ENCODE measurements at places on chromosomes 5 and 9.

DNA sequence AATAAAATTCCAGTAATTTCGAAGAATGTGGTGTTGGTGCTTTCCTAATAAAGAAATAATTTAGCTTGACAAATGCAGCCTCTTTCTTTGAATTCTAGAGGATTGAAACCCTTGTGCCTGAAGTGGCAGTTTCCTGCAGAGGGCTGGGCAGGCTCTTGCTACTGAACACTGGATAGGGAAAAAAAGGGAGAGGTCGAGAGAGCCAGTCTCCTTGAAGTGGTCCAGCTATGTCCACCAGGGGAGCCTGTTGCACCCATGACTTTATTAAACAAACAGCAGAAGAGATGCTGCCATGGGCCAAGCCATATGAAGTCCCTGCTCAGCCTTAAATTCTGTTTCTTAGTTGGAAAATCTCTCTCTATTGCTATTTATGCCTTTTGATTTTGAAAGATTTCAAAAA is 178.4 kb downstream of the SMARCA2 start:
- no peak for DNase-seq

DNA sequence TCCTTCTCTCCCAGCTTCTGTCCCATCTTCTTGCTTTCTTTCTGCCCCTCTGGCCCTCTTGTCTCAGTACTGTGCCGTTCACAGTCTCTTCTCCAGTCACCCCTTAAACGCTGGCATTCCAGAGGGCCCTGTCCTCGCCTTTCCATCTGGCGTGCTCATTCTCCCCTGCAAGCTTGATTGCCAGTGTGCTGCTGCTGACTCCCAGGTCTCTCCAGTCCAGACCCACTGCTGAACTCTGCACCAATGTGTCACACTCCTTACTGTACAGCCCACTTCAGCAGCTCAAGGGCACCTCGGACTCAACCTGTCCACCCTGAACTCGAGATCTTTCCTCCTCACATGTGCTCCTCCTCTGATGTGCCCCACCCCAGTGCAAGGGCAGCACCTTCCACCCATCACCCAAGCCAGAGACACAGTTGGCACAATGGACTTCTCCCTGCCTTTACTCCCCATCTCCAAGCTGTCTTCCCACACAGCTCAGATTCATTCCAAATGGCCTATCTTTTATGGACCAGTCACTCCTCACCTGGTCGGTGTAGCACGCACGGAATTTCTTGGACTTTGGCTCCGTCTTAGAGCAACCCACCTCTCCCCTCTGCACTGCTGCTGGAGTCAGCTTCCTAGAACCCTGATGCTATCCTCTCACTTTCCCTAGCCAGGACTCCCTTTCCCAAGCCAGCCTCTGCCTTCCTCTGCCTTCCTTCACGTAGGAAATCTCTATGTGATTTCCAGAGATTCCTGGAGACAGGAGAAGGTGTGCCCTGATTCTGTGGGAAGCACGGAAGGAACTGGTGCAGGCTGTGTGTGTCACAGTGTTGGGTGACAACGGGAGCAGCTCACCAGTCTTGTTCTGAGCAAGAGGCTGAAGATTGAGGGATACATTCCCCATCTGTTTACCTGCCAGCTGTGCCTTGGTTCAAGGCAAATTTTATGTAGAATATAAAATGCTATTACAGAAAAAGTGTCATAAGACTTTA is 26.0 kb upstream of the SLC2A8 start:
- DNase-seq: no peak

DNA sequence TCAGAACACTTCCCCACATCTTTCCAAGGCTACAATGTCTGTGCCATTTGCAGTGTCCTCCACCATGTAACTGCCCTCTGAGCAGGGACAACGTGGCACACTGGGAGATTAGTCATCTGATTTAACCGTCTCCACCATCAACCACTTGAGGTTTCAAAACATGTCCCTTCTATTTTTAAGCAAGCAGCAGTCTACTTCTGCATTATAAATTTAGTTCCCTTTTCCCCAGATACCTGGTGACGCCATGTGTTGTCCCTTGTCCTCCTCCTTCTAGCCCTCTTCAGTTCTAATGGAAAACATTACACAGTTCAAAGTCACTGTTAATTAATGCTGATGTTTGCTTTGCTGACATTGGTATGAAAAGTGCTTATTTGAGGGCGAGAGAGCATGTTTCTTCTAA is 52.8 kb downstream of the ATP10B start:
- no peak for DNase-seq

DNA sequence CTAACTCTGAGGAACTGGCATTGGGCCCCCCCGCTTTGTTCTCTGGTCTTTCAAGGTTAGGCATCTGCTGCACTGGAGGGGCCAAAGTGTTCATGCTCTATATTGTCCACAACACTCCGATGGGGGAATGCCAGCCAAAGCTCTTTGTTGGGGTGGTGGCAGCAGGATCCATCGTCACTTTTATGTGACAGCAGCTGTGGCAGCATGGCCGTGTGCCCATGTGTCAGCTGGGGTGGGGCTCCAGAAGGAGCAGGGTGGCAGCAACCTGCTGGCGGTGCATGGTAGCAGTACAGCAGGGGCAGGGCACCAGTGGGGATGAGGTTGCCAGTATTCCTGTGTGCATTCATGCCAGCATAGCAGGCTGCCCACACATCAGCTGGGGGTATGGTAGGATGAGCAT is 28.2 kb downstream of the ITGA2 start:
- DNase-seq: no peak

DNA sequence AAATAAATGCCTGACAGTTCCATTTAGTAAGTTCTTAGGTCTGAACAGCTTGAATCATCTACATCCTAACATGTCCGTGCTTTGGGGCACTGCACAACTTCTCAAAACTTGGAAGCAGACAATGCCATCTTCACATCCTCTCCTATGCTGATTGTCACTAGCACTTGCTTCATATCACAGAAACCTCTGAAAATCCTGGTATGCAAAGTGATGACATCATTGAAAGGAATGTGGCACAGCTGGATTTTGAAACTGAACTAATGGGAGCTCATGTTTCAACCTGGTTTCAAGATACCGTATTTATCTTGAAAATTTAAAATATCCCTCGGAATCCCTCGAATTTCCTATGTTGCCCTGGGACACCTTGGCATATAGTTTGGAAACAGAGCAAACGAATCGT is 490.2 kb upstream of the DAP start:
- no peak for DNase-seq

DNA sequence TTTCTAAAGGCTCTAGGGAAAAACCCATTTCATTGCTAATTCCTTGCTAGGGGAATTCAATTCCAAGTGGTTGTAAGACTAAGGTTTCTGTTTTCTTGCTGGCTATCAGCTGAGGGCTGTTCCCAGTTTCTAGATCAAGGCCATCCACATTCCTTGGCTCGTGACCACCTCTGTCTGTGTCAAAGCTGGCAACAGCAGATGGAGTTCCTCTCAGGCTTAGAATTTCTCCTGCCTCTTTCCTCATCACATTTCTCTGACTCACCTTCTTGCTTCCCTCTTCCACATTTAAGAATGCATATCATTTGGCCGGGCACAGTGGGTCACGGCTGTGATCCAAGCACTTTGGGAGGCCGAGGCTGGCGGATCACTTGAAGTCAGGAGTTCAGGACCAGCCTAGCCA is 19.0 kb downstream of the DAB2IP start:
- DNase-seq: no peak

DNA sequence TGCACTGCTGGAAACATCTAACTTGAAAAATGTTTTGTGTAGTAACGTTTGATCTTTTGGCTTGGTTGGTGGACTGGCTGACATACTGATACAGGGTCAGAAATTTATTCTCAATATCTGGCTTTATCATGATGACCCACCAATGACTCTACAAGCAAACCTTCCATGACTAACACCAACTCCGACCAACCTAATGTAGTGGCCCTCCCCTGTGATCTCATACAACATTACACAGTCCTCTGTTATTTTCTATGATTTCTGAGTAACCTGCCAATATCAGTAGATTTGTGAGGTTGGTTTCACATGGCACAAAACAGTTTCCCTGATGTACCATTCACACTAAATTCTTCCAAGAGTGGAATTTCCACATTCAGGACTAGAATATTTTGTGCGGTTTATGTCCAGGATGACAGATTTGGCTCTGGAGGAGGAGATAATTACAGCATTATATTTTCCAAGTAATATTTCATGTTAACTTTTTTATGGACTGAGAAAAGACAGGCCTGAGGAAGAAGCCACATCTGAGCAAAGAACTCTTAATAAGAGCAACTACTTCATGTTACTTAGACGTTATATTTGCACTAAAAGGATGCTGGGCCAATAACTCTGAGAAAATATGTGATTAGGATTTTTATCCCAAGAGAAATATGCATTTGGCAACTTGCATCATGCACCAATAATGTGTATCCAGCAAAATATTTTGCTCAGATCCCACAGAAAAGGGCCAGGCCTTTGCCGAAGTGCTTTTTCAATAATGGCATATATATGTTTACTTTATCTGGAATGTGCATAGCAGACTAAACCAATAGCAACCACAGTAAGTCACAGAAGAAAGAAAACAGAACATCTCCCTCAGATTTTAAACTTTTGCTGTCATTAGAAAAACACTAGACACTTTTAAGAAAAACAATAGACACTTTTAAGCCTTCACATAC is 273.4 kb downstream of the KCNN2 start:
- DNase-seq: no peak

DNA sequence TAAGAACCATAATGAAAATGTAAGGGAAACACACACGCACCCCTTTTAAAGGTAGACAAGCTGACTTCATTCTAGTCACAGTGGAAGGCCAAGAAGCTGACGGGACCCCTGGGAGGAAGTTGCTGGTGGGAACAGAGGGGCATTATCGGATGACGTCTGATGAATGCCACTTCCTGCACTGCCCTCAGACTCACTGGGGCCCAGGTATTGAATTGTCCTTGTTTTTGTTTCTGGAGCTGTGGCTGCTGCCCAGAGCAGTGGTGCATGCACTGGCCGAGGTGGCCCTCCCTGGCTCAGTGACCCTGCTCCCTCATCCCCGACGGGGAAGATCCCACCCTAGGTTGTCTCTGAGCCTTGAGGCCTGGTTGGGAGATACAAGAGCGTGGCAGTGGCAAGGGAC is 15.3 kb upstream of the RPL26L1 start:
- no peak for DNase-seq

GRCh38 chr9:21964925-21965385 is 29.2 kb downstream of the CDKN2A start:
- no peak for DNase-seq

DNA sequence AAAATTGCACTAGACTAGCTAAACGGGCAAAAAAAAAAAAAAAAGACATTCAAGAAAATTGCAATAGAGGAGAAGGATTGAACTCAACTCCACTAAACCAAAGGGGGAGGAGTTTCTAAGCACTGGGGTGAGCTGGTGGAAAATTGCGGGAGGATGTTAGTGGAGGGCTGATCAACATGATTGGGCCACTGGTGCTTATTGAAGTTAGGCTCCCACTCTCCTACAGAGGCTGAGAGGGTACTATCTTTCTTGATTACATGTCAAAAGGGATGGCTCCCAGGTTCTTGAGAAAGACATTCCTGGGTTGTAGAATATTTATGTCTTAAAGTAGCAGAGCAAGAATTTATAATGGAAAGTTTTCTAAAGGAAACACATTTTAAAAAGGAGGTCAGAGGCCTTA is 38.0 kb downstream of the CAMK4 start:
- no peak for DNase-seq

GRCh38 chr5:9820691-9821449 is 190.7 kb upstream of the TAS2R1 start:
- no peak for DNase-seq

GRCh38 chr9:81984928-81985327 is 3.6 kb upstream of the SPATA31D1 start:
- DNase-seq: no peak

- no peak for DNase-seq
Observed at GRCh38 chr5:103411711-103412110, 150.9 kb downstream of the NUDT12 start.

DNA sequence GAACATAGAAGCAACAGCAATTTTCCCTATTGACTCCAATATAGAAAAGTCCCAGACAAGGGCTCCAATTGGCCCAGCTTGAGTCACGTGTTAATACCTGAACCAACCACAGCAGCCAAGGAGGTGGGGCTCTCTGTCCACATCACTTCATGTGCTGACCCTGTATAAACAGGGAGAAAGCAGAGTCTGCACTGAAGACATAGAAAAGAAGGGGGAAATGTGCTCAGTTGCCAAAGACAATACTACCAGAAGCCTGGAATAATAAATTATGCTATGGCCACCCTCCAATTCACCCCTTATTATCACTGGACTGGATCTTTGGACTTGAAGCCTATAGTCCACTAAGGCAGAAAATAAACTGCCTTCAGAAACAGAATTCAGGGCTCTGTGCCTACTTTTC is 275.4 kb downstream of the EPB41L4A start:
- DNase-seq: no peak

DNA sequence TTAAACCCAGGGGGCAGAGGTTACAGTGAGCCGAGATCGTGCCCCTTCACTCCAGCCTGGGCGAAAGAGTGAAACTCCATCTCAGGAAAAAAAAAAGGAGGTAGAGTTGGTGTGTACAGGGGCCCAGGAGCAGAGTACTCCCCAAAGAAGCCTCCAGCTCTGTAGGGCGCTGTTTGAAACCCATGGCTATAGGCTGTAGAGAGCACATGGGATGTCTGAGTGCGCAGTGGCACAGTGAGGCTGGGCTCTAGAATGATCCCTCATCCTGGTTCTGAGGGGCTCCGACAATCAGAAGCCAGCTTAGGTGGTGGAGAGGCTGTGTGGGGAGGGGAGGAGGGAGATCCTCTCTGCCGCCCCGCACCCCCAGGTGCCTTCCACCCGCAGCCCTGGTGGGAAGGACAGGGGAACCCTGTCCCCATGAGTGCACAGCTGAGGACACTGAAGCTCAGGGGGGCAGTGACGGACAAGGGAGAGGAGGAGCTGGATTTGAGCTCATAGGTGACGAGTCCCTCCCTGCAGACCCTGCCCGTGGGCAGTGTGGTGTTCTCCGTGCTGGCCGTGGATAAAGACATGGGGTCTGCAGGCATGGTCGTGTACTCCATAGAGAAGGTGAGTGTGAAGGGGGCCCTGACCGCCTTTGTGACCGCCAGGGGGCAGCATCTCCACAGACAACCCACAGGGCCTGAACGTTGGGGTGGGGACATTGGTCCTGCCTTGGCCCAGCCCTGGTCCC is 24.6 kb downstream of the CDHR2 start:
- no peak for DNase-seq

DNA sequence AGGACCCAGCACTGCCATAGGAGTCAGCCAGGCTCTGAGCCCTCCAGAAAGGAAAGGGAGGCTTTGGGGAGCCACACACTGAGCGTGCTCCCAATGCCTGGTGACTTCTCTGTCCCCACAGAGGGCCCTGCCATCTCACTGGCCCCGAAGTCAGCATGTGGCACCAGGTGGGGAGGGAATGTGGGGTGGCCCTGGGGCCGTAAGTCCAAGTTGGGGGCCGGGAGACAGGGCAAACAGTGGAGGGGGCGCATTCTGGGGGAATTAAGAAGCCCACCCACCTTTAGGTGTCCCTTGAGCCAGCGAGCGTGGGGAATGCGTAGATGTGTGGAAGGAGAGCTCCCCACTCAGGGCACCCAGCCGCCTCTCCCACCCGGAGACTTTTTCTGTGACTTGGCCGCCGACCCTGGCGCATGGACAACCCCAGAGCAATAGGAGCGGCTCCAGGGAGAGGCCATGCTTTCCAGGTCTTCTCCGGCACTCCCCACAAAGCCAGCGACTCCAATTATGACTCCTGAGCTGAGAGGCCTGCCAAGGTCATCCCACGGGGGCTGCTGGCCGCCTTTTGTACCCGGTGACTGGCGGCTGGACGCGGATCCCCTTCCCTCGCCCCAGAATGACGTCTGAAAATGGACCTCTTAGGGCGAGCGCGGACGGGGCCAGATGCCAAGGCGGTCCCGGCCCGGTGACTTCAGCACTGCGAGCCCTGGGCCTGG is 9.8 kb downstream of the IRX1 start:
- DNase-seq: no peak

GRCh38 chr9:135045928-135046738 is 41.3 kb upstream of the OLFM1 start:
- no peak for DNase-seq

GRCh38 chr5:174098694-174099093 is 53.2 kb downstream of the NSG2 start:
- DNase-seq: no peak
